ENCODE measurements at places on chromosomes 4 and X.

GRCh38 chr4:2011583-2011982, 2.8 kb upstream of the NELFA start:
- DNase-seq = no peak

DNA sequence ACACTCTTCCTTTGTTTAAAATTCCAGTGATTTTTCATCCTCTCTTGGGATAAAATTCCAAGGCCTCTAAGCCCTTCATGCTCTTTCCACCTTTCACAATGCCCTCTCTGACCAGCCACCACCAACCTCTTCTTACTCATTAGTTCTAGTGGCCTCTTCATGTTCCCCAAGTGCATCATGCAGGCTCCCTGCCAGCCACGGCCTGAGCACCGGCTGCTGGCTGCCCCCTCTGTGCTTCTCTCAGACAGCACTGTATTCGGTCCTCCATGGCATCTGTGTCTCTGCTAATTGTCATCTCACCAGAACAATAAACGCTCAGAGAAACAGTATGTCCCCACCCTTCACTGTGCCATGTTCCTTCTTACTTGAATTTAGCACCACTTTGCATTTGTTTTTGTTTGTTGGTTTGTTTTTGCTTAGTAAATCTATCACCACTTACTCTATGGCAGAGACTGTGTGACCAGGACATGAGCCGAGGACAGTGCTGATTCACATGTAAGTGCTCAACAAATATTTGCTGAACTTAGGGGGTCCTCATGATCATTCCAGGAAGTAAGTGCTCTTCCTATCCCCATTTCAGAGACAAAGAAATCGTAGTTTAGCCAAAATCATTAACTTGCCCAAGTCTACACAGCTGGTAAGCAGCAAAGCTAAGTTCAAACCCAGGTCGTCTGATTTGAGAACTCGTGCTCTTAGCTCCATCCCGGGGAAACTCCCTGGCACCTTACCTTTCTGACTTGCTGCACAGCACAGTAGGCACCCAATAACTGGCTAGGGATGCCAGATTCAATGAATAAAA, 77.1 kb upstream of the UCP1 start:
- DNase-seq = no peak

DNA sequence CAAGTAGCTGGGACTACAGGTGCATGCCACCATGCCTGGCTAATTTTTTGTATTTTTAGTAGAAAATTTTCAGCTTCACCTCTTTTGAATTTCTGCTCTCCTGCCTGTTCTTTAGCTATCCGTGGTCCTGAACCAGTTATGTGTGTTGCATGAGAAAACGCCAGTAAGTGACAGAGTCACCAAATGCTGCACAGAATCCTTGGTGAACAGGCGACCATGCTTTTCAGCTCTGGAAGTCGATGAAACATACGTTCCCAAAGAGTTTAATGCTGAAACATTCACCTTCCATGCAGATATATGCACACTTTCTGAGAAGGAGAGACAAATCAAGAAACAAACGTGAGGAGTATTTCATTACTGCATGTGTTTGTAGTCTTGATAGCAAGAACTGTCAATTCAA, 13.9 kb downstream of the ALB start:
- peak; percentile 12 for DNase-seq

DNA sequence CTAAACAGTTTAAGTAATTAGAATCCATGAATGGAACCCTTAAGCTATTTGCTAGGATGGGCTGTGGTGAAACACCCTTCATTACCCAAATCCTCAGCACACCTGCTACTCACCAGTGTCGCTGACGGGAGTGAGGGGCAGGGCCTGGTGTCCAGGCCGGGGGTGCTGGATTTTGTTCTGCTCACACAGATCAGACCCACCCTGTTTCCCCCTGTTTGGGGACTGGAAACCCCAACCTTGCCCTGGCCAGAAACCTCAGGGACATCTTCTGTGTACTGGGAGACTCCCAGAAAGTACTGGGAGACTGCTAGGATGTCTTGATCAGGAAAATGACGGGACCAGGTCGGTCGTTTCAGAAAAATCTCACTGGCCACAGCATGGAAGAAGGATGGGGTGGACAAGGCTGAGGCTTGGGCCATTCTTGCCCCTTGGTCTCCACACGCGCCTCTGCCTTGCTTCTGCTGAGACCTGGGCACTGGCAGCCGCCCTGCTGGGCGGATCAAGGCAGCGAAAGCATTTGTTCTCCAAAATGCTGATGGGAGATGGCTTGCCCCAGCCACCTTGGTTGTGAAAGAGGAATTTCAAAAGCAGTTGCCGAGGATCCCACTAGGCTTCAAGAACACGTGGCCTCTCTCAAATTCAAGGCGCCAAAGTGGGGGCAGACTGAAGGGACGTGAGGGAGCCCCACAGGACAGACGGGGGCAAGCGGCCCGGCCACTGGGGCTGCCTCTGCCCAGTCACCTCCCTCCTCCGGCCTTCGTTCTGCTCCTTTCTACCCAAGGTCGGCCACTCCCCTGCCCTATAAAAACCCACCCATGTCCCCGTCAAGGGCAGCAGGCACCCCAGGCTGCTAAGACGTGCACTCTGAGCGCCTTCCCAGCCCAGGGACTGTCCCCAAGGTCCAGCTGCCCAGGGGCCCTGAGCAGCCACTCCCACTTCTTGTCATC, 23.5 kb upstream of the PDE6B start:
- no peak for DNase-seq

- no peak for DNase-seq
Observed at GRCh38 chr4:139540632-139541031, 15.4 kb downstream of the SETD7 start.

DNA sequence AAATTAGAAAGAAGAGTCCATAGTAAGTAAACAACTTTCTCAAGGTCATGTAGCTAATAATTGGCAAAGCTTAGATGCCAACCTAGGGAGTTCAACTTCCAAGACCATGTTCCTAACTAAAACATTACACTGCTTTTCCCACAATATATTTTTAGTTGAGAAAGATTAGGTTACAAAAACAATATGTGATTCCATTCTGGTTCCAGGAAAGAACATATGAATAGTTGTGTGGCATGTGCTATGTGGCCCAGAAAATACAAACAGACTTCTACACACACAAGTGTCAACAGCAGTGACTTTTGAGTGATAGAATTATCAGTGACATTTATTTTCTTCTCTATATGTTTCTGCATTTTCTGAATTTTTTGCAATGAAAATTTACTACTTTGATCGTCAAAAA, 62.7 kb upstream of the EDNRA start:
- no peak for DNase-seq

GRCh38 chr4:128241019-128241418, 46.6 kb downstream of the PGRMC2 start:
- no peak for DNase-seq

GRCh38 chr4:92381616-92382015, 77.8 kb downstream of the GRID2 start:
- no peak for DNase-seq

DNA sequence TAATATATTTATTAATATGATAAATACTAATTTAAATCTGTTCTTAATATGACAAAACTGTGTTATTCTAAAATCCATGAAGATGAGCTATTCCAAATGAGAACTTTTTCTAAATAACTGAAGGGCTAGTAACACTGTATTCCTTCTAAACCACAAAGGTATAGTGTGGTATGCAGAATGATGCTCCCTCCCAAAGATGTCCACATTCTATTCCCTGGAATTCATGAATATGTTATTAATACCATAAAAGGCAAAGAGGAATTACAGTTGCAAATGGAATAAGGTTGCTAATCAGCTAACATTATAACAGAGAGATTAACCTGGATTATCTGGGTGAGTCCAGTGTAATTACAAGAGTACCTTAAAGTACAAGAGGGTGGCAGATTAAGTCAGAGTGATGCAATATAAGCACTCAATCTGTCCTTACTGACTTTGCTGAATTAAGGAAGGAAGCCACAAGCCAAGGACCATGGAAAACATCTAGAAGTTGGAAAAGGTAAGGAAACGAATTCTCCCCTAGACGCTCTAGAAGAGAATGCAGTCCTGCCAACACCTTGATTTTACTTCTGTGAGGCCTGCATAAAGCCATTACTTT, 20.7 kb upstream of the MAB21L2 start:
- no peak for DNase-seq

- peak; percentile 78 for DNase-seq
Observed at GRCh38 chrX:40933706-40934425, 151.4 kb upstream of the USP9X start.

- DNase-seq = peak; percentile 22
Observed at GRCh38 chrX:15664487-15665444, at the start of gene CLTRN. CLTRN (minus strand) TSS chrX:15664805; CDS start chrX:15664775, 30 bp downstream.

- DNase-seq = no peak
Observed at GRCh38 chr4:7279902-7280301, 87.6 kb downstream of the SORCS2 start.

GRCh38 chr4:85498068-85498733, 23.3 kb downstream of the ARHGAP24 start:
- DNase-seq = no peak

GRCh38 chr4:123102897-123103471, 180.6 kb upstream of the NUDT6 start:
- DNase-seq = peak; percentile 67

- DNase-seq = no peak
Observed at GRCh38 chrX:101091817-101092216, 6.2 kb upstream of the CENPI start.
